ENCODE measurements at places on chromosomes 2 and 18. TPM values are rescaled to one million over a fixed set of nuclear protein-coding genes. Genes with fewer than 3 reads are reported as not detected.

Gene SH2D6
- total RNA-seq = 1.8 TPM

Gene TIGD1
- total RNA-seq = 15.5 TPM

Gene FARSB
- total RNA-seq = 50.6 TPM

Gene LIMS1
- total RNA-seq = 40.1 TPM

Gene RPRM
- total RNA-seq = 2.1 TPM

Gene SPHKAP
- total RNA-seq = not detected

Gene ZSWIM2
- not detected for total RNA-seq

Gene ANKRD53
- not detected for total RNA-seq

DNA sequence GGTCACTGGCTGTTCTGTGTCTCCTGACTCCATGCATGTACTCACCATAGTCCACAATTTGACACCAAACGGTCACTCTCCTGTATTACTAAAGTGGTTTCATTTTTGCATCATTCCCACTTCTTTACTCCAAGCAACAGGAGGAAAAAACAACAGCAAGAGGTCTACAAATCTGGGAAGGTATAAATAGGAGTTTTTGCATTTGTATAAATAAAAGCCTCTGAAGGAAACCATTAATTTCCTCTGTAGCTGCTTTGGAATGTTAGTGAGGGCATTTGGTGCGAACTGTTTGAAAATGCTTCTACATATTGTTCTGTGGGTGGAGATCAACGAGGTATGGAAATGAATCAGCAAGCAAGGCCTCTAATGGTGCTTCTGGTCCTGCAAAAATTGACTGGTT, 148.5 kb upstream of the DLX2 start:
- DNase-seq = no peak
- H3K27ac ChIP-seq = no peak overlapping the region
- H3K36me3 ChIP-seq = peaks cover 6% of the 10 kb centered on the region
- H3K4me1 ChIP-seq = peaks cover 78% of the 10 kb centered on the region
- H3K27me3 ChIP-seq = no peaks in the 10 kb centered on the region
- no peak overlapping the region for H3K4me3 ChIP-seq

- H3K27me3 ChIP-seq = no peaks in the 10 kb centered on the region
- H3K27ac ChIP-seq = no peak overlapping the region
- H3K36me3 ChIP-seq = no peaks in the 10 kb centered on the region
- DNase-seq = no peak
- no peaks in the 10 kb centered on the region for H3K4me1 ChIP-seq
- no peak overlapping the region for H3K4me3 ChIP-seq
Observed at GRCh38 chr2:21427606-21428005, 303.8 kb downstream of the TDRD15 start.

- H3K4me3 ChIP-seq = no peak overlapping the region
- H3K27me3 ChIP-seq = no peaks in the 10 kb centered on the region
- H3K27ac ChIP-seq = no peak overlapping the region
- DNase-seq = no peak
- H3K36me3 ChIP-seq = no peaks in the 10 kb centered on the region
Observed at GRCh38 chr2:82275599-82275998, 1971.0 kb upstream of the LRRTM1 start.

- no peak overlapping the region for H3K4me3 ChIP-seq
- H3K27me3 ChIP-seq = no peaks in the 10 kb centered on the region
- peaks cover 38% of the 10 kb centered on the region for H3K4me1 ChIP-seq
- no peak overlapping the region for H3K27ac ChIP-seq
- DNase-seq = no peak
Observed at GRCh38 chr2:146244131-146244530, 1600.7 kb upstream of the ACVR2A start.

GRCh38 chr2:69221960-69222751, 164.9 kb downstream of the GFPT1 start:
- H3K4me1 ChIP-seq = no peaks in the 10 kb centered on the region
- H3K36me3 ChIP-seq = no peaks in the 10 kb centered on the region
- no peak for DNase-seq
- H3K27me3 ChIP-seq = peaks cover 88% of the 10 kb centered on the region
- H3K4me3 ChIP-seq = no peak overlapping the region

- peak overlapping the region; percentile 82 for H3K27ac ChIP-seq
- H3K4me3 ChIP-seq = no peak overlapping the region
- H3K36me3 ChIP-seq = peaks cover 6% of the 10 kb centered on the region
Observed at GRCh38 chr2:7880566-7880965, 801.3 kb upstream of the ID2 start.

DNA sequence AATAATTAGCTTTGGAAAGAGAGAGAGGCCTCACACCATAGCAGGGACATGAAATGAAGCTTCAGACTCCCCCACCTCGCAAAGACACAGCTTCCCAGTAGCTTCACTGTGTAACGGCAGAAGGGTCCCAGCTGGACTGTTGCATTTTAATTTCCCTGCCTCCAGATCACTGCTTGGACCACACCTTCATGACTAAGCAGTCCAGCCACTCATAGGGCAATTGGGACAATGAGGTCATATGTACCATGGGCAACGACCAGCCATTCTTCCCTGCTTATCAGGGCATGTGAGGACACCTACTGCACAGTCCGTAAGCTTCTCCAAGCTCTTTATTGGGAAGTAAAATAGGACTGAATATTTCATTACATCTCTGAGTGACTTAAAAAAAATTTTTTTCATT, 183.0 kb downstream of the MREG start:
- peak overlapping the region; percentile 44 for H3K27ac ChIP-seq
- peaks cover 76% of the 10 kb centered on the region for H3K4me1 ChIP-seq
- no peak overlapping the region for H3K4me3 ChIP-seq
- H3K36me3 ChIP-seq = peaks cover 9% of the 10 kb centered on the region
- H3K27me3 ChIP-seq = no peaks in the 10 kb centered on the region

DNA sequence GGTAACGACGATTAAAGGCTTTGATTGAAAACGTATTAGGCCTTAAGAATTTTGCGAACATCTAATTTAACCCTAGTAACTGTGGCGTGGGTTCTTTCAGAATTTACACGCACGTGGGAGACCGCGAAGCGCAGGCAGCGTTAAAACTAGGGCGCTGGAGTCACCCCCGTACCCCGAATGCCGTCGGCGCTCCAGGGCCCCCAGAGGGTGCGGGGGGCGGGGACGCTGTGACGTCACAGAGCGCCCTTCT, 673 bp upstream of the SMCHD1 start:
- no peaks in the 10 kb centered on the region for H3K27me3 ChIP-seq
- peaks cover 44% of the 10 kb centered on the region for H3K36me3 ChIP-seq
- peak overlapping the region; percentile 92 for H3K4me3 ChIP-seq
- H3K4me1 ChIP-seq = peaks cover 9% of the 10 kb centered on the region

GRCh38 chr18:67520351-67520921, 3.9 kb upstream of the DSEL start:
- no peak for DNase-seq
- H3K4me1 ChIP-seq = peaks cover 29% of the 10 kb centered on the region
- H3K27ac ChIP-seq = no peak overlapping the region
- no peak overlapping the region for H3K4me3 ChIP-seq
- H3K27me3 ChIP-seq = no peaks in the 10 kb centered on the region

DNA sequence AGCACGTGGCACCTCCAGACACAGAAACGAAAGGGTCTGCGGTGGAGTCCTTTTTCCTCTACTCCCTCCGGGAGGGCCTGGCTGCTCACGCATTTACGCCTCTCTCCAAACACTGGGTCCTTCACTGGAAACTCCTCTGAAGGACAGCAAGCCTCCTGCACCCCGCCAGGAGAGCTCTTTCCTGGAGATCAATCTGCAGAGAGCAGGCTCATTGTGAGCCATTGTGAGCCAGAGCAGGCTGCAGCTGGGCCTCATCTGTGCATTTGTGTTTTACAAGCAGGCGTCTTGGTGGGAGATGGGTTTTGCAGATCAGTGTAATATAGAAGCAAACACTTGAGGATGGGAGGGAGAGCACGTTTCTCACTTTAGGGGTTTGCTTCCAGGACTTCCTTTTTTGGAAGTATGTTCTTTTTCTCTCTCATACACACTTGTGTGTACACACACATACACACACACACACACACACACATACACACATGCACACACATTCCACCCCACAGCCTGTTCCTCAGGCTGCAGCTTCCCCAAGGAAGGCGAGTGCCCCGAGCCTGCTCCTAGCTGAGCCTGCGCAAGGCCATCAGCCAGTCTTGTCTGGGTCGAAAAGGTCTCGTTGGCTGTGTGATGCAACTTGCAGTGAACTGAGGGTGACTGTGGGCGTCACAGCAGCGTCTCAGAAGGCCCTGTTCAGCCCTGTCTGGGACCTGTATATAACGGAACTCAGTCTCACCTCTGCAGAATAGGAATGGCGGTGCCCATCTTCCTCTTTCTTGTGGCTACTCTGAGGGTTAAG, 163.5 kb downstream of the GLI2 start:
- no peaks in the 10 kb centered on the region for H3K27me3 ChIP-seq
- no peaks in the 10 kb centered on the region for H3K36me3 ChIP-seq

DNA sequence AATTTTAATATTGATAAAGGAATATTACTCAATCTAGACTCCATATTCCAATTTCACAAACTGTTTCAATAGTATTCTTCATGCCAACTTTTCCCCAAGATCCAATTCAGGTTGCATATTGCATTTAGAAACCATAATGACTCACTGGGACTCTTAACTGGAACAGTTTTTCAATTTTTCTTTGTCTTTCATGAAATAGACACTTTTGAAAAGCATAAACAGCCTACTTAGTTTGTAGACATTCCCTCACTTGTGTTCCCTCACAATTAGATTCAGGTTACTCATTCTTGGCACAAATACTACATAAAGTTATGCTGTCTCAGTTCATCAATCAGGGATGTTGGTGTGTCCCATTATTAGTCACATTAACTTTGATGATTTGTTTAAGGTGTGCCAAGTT, 1768.4 kb upstream of the PIK3C3 start:
- no peaks in the 10 kb centered on the region for H3K27me3 ChIP-seq
- no peak overlapping the region for H3K27ac ChIP-seq
- no peaks in the 10 kb centered on the region for H3K4me1 ChIP-seq
- no peak overlapping the region for H3K4me3 ChIP-seq

Data from Calu3 (cell line).